ENCODE measurements at places on chromosomes 4 and X.

DNA sequence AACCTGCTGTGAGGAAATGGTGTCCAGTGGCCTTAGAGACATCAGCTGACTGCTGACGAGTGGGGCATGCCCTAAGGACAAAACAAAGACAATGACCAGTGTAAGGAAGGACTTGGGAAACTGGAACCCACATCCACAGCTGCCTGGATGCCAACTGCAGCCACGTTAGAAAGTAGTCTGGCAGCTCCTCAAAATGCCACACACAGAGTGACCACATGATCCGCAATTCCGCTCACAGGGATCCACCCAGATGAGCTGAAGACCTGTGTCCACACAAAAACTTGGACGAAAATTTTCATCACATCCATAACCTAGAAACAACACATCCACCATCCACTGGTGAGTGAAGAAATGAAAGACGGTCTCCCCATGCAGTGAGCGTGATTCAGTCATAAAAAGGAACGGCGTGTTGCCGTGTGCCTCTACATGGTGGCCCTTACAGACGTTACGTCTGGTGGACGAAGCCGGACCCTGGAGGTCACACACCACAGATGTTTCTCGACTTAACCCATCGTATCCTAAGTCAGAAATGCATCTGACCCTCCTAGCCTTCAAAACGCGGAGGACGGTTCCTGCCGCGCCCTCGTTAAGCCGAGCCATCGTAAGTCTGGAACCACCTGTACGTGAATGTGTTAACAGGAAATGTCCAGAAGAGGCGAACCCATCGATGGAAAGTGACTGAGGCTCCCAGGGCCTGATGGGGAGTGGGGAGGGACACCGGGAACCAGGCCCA, 40.6 kb upstream of the MXD4 start:
- DNase-seq, result no peak

- DNase-seq, result no peak
These were observed 17.2 kb upstream of the MYOZ2 start for GRCh38 chr4:119118397-119118796.

DNA sequence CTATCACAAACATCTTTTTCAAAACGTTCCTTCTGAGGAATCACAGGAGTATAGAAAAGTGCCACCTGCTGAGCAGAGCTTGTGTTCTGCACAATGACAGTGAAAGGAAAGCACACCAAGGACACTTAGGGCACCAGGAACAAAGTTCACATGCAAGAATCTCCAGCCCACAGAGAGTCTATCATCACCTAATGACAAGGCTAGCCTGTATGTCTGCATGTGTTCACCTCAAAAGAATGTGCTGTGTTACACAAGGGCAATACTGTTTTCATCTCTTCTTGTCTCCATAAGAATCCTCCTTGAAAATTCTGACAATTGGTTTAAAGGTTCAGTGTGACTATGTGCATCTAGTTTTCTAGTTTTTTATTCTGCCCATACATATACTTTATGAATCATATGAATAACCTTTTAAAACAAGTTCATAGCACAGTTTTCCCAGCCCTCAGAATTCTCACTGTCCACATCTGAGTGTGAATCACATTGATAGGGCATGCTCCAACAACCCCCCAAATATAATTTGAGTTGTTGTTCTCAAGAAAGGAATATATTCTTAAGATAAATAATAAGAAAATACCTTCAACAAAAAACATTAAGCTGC, 118.0 kb downstream of the PWWP3B start:
- DNase-seq, result no peak

DNA sequence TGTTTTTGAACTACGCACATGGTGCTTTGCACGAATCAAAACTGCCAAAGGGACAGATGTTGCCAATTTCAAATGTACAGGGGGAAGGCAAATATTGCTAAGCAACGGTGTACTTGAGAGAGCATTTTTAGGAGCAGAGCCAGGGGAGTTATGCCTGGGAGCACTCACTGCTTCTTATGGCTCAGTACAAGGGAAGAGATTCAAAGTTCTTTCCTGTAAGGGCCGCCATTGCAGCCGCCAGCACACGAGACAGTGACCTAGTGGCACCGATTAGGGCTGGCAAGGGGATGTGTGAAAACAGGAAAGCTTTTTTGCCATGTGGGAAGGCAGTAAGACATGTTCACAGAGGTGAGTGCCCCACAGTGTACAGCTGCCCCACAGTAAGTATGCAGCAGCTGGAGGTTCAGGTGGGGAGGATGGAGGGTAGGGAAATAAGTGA, 133.8 kb downstream of the AFF1 start:
- DNase-seq, result peak; percentile 92

- no peak for DNase-seq
These were observed 5.1 kb upstream of the ASMT start for GRCh38 chrX:1609762-1610161.

All from NCI-H2171 treated with DMSO at 0.1 percent for 48 hours (cell line).